ENCODE measurements at places on chromosomes 6 and 20. TPM values are rescaled to one million over a fixed set of nuclear protein-coding genes. Genes with fewer than 3 reads are reported as not detected.
A peak's percentile ranks its signal among the peaks of the same experiment; 100 is the strongest.

SGK2 gene
- 0.33 TPM for total RNA-seq

- DNase-seq = peak; percentile 71
Observed at GRCh38 chr6:166342349-166343149, at the start of gene SFT2D1. Gene SFT2D1 (minus strand): TSS chr6:166342545. CDS start chr6:166342481, 64 bp downstream.

- DNase-seq = no peak
Observed at GRCh38 chr20:48292806-48293205, 507.5 kb upstream of the SULF2 start.

GRCh38 chr6:10597499-10598001 lies 76.4 kb downstream of the GCNT2 start:
- no peak for DNase-seq

- no peak for DNase-seq
Observed at GRCh38 chr6:15510536-15511247, 152.1 kb downstream of the DTNBP1 start.

GRM1 gene
- not detected for total RNA-seq

SGK1 gene
- total RNA-seq = 755 TPM

Measured in mammary epithelial cell (primary cell).